ENCODE measurements at places on chromosomes 6 and 20. TPM values are rescaled to one million over a fixed set of nuclear protein-coding genes. Genes with fewer than 3 reads are reported as not detected.

The SAMD3 gene
- total RNA-seq: not detected

The KCNQ5 gene
- 3.6 TPM for total RNA-seq

The PAX1 gene
- total RNA-seq: not detected

The VWA7 gene
- not detected for total RNA-seq

The MYLK2 gene
- total RNA-seq: 0.13 TPM

The PACSIN1 gene
- total RNA-seq: 5.4 TPM

The CAP2 gene
- 262 TPM for total RNA-seq

The HLA-DPA1 gene
- total RNA-seq: 0.68 TPM

The ARMH2 gene
- not detected for total RNA-seq

The BTN3A1 gene
- total RNA-seq: 9.6 TPM

The PI16 gene
- not detected for total RNA-seq

The SPATA25 gene
- total RNA-seq: 10.2 TPM

The ZBP1 gene
- 0.47 TPM for total RNA-seq

The TMC2 gene
- total RNA-seq: not detected

The PROKR2 gene
- total RNA-seq: not detected

The CRISP2 gene
- not detected for total RNA-seq

The TAGAP gene
- total RNA-seq: 0.05 TPM

The MSH5 gene
- total RNA-seq: 8.4 TPM

The HFE gene
- total RNA-seq: 4.4 TPM

The RAET1E gene
- total RNA-seq: 4.1 TPM

The LHFPL5 gene
- not detected for total RNA-seq

The GATA5 gene
- total RNA-seq: not detected

Data from myocyte (in vitro differentiated cells).